ENCODE measurements at places on chromosomes 1 and 21. TPM values are rescaled to one million over a fixed set of nuclear protein-coding genes. Genes with fewer than 3 reads are reported as not detected.
A peak's percentile ranks its signal among the peaks of the same experiment; 100 is the strongest.

DNA sequence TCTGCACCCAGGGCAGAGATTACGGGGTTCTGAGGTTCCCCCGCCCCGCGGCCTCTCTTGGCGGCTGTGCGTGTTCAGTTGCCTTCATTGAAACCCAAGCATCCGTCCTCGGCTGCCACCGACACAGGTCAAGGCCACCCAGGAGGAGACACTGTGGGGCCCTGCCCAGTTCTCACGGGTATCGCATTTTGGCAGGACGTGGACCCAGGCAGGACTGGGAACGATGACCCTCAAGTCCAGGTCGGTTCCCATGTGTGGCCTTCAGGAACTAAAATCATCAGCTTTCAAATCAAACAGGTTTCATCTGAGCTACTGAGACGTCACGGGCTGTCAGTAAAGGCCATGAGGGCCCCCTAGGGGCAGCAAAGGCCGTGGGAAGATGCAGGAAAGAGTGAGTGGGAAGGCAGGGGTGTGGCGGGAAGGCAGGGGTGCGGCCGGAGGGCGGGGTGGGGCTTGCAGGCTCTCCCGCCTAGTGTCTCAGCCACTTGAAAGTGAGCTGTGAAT lies 7.0 kb upstream of the C1orf174 start:
- H3K36me3 ChIP-seq: no peaks in the 10 kb centered on the region
- no peak overlapping the region for H3K27ac ChIP-seq
- peaks cover 18% of the 10 kb centered on the region for H3K4me1 ChIP-seq
- H3K4me3 ChIP-seq: no peak overlapping the region
- DNase-seq: peak; percentile 40

DNA sequence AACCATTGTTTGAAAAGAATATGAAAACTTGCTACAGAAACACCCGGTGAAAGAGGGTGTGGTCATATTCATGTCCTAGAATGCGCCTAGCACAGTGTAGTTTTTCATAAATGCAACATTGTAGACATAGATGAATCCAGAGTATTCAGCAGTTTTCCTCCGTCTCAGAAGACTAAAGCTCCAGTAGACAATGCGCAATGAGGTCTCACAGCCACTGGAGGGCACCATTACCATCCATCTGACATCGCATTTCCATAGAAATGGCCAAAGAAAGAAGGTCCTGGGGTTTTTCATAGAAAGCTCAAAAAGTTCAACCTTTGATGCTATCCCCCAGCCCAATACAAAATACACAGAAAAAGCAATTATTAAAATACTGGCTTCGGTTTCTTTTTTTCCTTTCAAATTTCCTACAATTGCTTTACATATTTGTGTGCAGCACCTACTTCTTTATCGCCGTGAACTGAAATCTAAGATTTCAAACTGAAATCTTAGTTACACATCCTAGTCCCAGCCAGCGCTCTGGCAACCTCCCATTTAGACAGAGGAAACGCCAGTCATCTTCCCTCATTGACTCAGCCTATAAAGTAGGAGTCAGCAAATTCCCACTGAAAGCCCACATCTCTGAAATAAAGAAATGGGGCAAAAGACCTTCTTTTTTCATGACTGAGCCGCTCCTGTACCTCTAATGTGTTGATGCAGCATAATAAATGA lies 3.9 kb upstream of the CD58 start:
- no peaks in the 10 kb centered on the region for H3K36me3 ChIP-seq
- H3K4me3 ChIP-seq: no peak overlapping the region
- H3K4me1 ChIP-seq: peaks cover 3% of the 10 kb centered on the region
- no peaks in the 10 kb centered on the region for H3K27me3 ChIP-seq
- no peak overlapping the region for H3K27ac ChIP-seq
- peak; percentile 79 for DNase-seq

HTR6 gene
- total RNA-seq: not detected

DNA sequence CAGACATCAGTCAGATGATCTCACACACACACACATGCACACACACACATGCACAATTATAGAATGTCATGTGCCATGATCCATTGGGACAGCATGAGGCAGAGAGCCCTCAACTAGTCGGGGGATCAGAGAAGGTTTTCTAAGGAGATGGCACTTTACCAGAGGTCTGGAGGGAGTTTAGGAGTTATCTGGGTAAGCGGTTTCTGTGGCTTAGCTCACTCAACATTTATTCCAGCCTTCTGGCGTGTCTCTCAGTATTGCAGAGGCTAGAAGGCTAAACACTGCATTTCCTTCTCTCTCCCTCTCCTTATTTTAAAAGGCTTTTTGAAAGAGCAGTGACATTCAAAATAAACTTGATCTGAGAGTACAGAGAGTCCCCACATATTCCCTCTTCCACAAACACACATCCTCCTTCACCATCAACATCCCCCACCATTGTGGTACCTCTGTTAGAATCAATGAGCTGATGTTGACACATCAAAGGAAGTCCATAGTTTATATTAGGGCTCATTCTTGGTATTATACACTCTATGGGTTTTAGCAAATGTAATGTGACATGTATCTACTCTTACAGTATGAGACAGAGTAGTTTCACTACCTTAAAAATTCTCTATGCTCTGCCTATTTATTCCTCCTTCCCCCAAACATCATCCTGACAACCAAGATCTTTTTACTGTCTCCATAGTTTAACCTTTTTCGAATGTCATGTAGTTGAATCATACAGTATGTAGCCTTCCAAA lies 9.0 kb upstream of the PLA2G2A start:
- H3K27me3 ChIP-seq: peaks cover 36% of the 10 kb centered on the region
- no peak for DNase-seq
- H3K4me3 ChIP-seq: no peak overlapping the region
- no peaks in the 10 kb centered on the region for H3K36me3 ChIP-seq
- no peak overlapping the region for H3K27ac ChIP-seq

TRIM46 gene
- 6.2 TPM for total RNA-seq

CD1E gene
- total RNA-seq: not detected

C1orf87 gene
- not detected for total RNA-seq

GRCh38 chr1:39165049-39165448 lies 39.4 kb upstream of the MACF1 start:
- H3K36me3 ChIP-seq: no peaks in the 10 kb centered on the region
- no peaks in the 10 kb centered on the region for H3K27me3 ChIP-seq
- H3K27ac ChIP-seq: no peak overlapping the region
- DNase-seq: no peak

GNG4 gene
- total RNA-seq: 11.0 TPM

GRCh38 chr1:81731989-81732388 lies 68.7 kb upstream of the ADGRL2 start:
- no peak for DNase-seq
- H3K27ac ChIP-seq: no peak overlapping the region

TAS1R1 gene
- not detected for total RNA-seq

EDARADD gene
- 0.52 TPM for total RNA-seq

ANGPTL7 gene
- total RNA-seq: not detected

GRCh38 chr21:21384977-21385376 lies 386.8 kb downstream of the NCAM2 start:
- H3K4me1 ChIP-seq: peaks cover 5% of the 10 kb centered on the region
- no peaks in the 10 kb centered on the region for H3K36me3 ChIP-seq

- peaks cover 7% of the 10 kb centered on the region for H3K27me3 ChIP-seq
- H3K4me3 ChIP-seq: no peak overlapping the region
- no peaks in the 10 kb centered on the region for H3K36me3 ChIP-seq
Observed at GRCh38 chr1:182169203-182169602, 107.7 kb upstream of the ZNF648 start.

ITLN2 gene
- total RNA-seq: not detected

VCAM1 gene
- total RNA-seq: 2.0 TPM

FCRL5 gene
- total RNA-seq: not detected

GRCh38 chr1:33599516-33600115 lies 127.2 kb downstream of the ZSCAN20 start:
- no peak for DNase-seq
- H3K36me3 ChIP-seq: no peaks in the 10 kb centered on the region
- H3K4me1 ChIP-seq: no peaks in the 10 kb centered on the region
- H3K4me3 ChIP-seq: no peak overlapping the region
- H3K27me3 ChIP-seq: peaks cover 11% of the 10 kb centered on the region

DNA sequence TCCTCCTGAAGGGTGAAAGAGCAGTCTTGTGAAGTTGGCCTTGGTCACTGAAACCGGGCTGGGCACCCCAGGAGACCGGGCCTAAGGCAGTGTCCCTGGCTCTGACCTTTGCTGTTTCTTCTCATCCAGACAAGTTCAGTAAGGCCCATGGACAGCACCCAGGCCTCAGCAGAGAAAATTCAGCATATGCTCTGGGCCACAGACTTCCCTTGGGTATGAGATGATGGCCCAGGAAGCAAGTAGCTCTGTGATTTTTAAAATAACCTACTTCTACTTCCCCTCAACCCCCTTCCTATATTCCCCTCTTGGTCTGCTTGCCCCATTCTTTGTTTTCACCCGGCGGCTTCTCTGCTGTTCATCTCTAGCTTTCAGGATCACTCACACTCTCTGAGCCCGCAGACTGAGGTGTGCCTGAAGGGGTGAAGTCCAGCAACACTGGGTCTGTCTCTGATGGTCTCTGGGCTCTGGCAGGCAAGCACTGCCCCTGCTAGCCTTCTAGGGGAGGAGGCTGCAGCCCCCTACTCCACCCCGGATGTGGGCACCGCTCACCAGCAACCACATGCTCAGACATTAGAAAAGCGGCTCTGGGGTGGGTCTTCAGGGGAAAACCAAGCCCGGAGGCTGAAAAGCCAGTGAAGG lies 2.9 kb upstream of the GPR25 start:
- H3K27ac ChIP-seq: no peak overlapping the region
- H3K36me3 ChIP-seq: no peaks in the 10 kb centered on the region
- H3K4me3 ChIP-seq: no peak overlapping the region
- no peak for DNase-seq
- no peaks in the 10 kb centered on the region for H3K4me1 ChIP-seq

GRCh38 chr21:38460171-38460742 lies 38.0 kb downstream of the ERG start:
- no peak overlapping the region for H3K27ac ChIP-seq
- H3K4me1 ChIP-seq: no peaks in the 10 kb centered on the region
- H3K4me3 ChIP-seq: no peak overlapping the region
- no peaks in the 10 kb centered on the region for H3K36me3 ChIP-seq
- H3K27me3 ChIP-seq: no peaks in the 10 kb centered on the region

GRCh38 chr1:115329965-115330364 lies 8.1 kb downstream of the NGF start:
- no peak overlapping the region for H3K4me3 ChIP-seq
- no peaks in the 10 kb centered on the region for H3K27me3 ChIP-seq
- peaks cover 6% of the 10 kb centered on the region for H3K4me1 ChIP-seq
- no peak overlapping the region for H3K27ac ChIP-seq

F3 gene
- total RNA-seq: 6.5 TPM

- H3K27me3 ChIP-seq: no peaks in the 10 kb centered on the region
- H3K4me3 ChIP-seq: no peak overlapping the region
- no peak for DNase-seq
- H3K36me3 ChIP-seq: no peaks in the 10 kb centered on the region
Observed at GRCh38 chr1:198290089-198290683, 133.4 kb downstream of the NEK7 start.

S100A8 gene
- total RNA-seq: not detected

DNA sequence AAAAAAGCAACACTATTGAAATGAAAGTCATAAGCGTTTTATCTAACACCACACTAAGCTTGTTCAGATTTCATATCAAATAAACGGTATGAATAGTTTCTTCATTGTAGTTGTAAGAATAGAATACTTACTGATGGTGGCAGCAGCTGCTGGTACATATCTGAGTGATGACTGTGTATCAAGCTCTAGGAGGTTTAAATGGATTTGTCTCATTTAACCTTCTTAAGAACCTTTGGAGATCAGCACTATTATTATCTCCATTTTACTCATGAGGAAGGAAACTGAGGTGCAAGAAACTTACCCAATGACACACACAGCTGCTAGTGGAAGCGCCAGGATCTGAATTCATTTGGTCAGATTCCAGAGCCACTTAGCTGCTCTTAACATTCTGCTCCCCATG lies 104.0 kb downstream of the EIF4G3 start:
- H3K27me3 ChIP-seq: no peaks in the 10 kb centered on the region
- H3K4me3 ChIP-seq: no peak overlapping the region
- H3K4me1 ChIP-seq: peaks cover 17% of the 10 kb centered on the region

NHLH2 gene
- total RNA-seq: not detected

ADAMTS4 gene
- 28.6 TPM for total RNA-seq

DNA sequence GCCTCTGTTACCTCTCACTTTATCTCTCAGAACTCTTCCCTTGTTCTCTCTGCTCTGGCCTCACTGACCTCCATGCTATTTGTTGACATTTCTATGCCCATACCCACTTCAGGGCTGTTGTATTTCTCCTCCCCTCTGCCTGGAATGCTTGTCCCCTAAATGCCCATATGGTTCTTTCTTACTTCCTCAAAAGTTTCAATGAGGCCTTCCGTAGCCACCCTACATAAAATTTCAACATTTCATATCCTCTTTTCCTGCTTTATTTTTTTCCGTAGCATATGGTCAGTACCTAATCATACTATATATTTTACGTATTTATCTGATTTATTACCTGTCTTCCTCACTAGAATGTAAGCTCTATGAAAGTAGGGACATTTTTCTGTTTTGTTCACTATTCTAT lies 47.1 kb upstream of the ZYG11A start:
- peaks cover 12% of the 10 kb centered on the region for H3K4me1 ChIP-seq
- DNase-seq: no peak
- peaks cover 12% of the 10 kb centered on the region for H3K36me3 ChIP-seq
- no peaks in the 10 kb centered on the region for H3K27me3 ChIP-seq
- no peak overlapping the region for H3K27ac ChIP-seq
- no peak overlapping the region for H3K4me3 ChIP-seq

S1PR1 gene
- 1.1 TPM for total RNA-seq

OR2L8 gene
- not detected for total RNA-seq

- H3K4me1 ChIP-seq: no peaks in the 10 kb centered on the region
- H3K4me3 ChIP-seq: no peak overlapping the region
- H3K27me3 ChIP-seq: no peaks in the 10 kb centered on the region
- H3K36me3 ChIP-seq: peaks cover 20% of the 10 kb centered on the region
- H3K27ac ChIP-seq: no peak overlapping the region
Observed at GRCh38 chr1:179910934-179911333, 28.8 kb downstream of the TOR1AIP1 start.

ALPL gene
- total RNA-seq: 4.8 TPM

GRCh38 chr1:6099297-6099696 lies 53.6 kb downstream of the KCNAB2 start:
- no peaks in the 10 kb centered on the region for H3K36me3 ChIP-seq
- no peak for DNase-seq
- no peaks in the 10 kb centered on the region for H3K27me3 ChIP-seq
- no peak overlapping the region for H3K4me3 ChIP-seq
- no peaks in the 10 kb centered on the region for H3K4me1 ChIP-seq

- H3K36me3 ChIP-seq: no peaks in the 10 kb centered on the region
- no peak overlapping the region for H3K4me3 ChIP-seq
- H3K27ac ChIP-seq: no peak overlapping the region
- no peak for DNase-seq
- H3K4me1 ChIP-seq: no peaks in the 10 kb centered on the region
Observed at GRCh38 chr1:1088029-1088800, 14.1 kb upstream of the RNF223 start.

- no peak for DNase-seq
- no peak overlapping the region for H3K27ac ChIP-seq
- no peak overlapping the region for H3K4me3 ChIP-seq
- H3K27me3 ChIP-seq: no peaks in the 10 kb centered on the region
Observed at GRCh38 chr1:38670544-38671122, 188.9 kb downstream of the RRAGC start.

All from A673 (cell line).